ENCODE measurements at places on chromosomes 13 and 19. TPM values are rescaled to one million over a fixed set of nuclear protein-coding genes. Genes with fewer than 3 reads are reported as not detected.
A peak's percentile ranks its signal among the peaks of the same experiment; 100 is the strongest.

DNA sequence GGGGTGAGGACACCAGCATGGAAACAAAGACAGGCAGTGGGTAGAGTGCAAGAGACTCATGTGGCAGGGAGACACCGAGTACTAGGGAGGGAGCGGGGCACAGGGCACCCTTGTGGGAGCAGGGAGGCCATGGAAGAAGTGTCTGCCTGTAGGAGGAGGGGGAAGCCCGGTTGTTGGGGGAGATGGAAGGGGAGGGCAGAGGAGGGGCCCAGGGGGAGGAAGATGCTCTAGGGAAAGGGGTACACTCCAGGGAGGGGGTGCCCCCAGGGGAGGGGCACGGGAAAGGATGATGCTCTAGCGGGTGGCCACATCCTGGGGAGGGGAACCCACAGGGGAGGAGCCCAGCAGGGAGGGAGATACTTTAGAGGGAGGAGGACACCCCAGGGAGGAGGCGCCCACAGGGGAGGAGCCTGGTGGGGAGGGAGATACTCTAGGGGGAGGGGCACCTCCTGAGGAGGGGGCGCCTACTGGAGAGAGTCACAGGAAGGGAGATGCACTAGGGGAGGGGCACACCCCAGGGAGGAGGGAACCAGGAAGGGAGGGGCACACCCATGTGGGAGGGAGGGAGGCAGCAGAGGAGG lies 24.9 kb downstream of the CPAMD8 start:
- DNase-seq = no peak

DNA sequence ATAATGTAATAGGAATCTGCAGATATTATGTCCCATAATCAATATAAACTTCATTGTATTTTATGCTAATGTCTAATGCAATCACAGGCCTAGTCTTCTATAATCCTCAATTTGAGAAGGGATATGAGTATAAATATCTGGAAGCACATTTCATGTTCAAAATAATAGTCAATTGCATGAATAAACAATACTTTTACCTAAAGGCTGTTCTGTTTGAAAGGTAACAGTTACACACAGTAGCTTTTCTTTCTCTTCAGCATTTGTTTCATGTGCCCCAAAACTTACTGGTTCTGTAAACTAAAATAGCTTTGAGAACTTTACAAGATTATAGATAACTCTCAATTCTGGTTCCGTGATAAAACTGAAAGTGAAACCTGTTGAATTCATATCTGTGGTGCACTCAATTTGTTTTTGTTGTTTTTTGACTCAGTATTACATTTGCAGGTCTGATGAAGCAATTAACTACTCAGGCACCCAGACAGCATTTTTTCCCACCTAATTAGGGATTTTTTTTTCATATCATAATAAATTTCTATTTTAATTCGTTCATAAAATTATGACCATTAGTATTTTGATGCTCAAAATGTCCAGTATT lies 1193.8 kb downstream of the SLITRK1 start:
- no peak for DNase-seq

DNA sequence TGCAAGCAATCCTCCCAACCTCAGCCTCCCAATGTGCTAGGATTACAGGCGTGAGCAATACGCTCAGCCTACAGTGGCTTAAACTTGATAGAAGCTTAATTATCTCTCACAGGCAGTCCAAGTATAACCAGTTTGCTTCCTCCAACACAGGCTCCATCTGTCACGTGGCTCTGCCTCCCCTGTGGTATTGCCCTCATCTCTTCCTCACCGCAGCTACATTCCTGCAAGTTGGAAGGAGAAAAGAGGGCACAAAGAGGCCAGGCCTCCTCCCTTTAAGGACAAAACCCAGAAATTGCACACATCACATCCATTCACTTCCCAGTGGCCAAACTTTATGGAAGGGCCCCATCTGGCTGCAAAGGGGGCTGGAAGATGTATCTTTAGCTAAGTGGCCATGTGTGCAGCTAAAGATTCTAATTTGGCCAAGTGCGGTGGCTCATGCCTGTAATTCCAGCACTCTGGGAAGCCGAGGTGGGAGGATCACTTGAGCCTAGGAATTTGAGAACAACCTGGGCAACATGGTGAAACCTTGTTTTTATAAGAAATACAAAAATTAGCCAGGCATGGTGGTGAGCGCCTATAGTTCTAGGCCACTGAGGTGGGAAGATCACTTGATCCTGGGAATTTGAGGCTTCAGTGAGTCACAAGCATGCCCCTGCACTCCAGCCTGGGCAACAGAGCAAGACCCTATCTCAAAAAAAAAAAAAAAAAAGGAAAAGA lies 3.1 kb upstream of the SDHAF1 start:
- DNase-seq = no peak

- no peak for DNase-seq
Measured at GRCh38 chr13:58978331-58978730, 1185.4 kb downstream of the DIAPH3 start.

GRCh38 chr19:17294051-17294891 lies 9.0 kb downstream of the ABHD8 start:
- peak; percentile 88 for DNase-seq

DNA sequence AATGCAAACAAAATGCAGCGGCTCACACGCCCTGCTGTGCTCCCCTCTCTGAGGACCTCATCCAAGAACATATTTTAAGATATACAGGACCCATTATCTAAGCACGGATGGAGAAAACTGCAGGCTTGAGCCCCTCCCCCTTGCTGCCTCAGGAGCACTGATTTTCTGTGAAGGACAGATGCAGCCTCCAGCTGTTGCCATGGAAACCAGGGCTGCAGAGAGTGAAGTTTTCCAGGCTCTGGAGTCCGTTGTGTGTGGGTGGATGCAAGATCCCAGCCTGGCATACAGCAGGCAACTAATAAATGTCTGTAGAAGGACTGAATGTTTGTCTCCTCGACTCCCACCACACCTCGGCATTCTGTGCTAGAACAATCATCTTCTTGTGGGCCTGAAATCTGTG lies 105.6 kb upstream of the PEG3 start:
- no peak for DNase-seq

- peak; percentile 85 for DNase-seq
Measured at GRCh38 chr19:45406226-45407090, at the start of gene POLR1G. Gene POLR1G (plus strand): TSS chr19:45406644. CDS start chr19:45406697, 53 bp downstream.

- DNase-seq = no peak
Measured at GRCh38 chr13:30965380-30965779, 32.9 kb downstream of the TEX26 start.

Gene ZNF284
- total RNA-seq = 3.0 TPM

Gene NOVA2
- 8.8 TPM for total RNA-seq

Gene ZNF536
- total RNA-seq = not detected

Gene ZNF426
- 27.2 TPM for total RNA-seq
